ENCODE measurements at places on chromosomes 16 and 17. TPM values are rescaled to one million over a fixed set of nuclear protein-coding genes. Genes with fewer than 3 reads are reported as not detected.

EXOC7 gene
- 97.6 TPM for polyA plus RNA-seq

UBALD1 gene
- polyA plus RNA-seq: 6.1 TPM

ZSCAN10 gene
- polyA plus RNA-seq: not detected

- DNase-seq: no peak
These were observed 135.5 kb upstream of the CDC42EP4 start for GRCh38 chr17:73447319-73447718.

DNA sequence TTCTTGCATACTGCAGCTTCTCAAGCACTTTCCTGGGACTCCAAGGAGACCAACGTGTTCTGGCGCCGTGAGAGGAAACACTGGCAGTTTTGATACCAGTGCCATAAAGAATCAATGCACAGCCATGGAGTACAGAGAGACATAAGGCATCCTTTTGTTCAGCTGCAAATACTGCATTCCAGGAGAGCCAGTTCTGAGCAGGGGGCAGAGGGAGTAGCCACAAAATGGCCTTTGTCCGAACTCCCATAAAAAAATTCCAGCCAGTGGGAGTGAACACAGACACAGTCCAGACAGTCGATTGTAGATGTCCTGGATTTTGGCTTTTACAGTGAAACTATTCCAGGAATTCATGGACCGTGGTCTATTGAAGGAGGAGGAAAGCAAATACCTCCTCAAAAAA lies 36.2 kb upstream of the TEKT3 start:
- peak; percentile 13 for DNase-seq

DNA sequence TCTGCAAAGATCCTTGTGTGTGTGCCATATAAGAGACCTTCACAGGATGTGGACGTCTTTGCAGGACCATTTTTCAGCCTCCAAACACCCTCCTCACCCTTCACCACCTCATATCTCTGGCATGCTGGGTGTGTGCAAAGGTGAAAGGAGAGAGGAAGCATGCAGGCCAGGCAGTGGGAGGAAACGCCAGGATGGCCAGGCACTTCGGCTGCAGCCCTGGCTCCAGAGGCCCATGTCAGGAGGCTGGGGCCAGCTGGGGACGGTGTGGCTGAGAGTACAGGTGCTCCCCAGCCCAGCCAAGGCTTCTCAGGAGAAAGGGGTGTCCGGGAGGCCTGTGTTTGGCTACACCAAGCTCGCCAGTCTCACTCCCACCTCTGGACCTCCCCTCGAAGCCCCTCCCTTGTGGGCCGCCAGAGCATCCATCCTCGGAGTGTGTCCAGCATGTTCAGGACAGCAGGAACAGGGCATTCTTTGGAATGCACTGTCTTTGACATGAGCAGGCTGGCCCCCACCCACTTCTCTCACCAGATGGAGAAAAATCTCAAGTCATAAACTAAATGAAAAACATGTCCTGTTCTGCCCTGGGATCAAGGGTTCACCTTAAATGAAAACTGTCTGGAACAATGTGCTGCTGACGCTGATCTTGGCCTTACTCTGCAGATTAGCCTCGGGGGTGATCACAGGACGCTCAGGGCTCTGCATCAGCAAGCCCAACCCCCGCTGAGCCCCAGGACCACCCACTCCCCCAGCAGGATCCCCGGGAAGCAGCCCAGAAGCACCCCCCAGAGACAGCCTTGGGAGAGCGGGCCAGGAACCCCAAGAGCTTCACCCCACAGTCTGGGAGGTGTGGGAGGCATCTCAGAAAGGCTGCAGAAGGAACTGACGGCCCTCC lies 15.9 kb downstream of the PEMT start:
- DNase-seq: no peak

DNA sequence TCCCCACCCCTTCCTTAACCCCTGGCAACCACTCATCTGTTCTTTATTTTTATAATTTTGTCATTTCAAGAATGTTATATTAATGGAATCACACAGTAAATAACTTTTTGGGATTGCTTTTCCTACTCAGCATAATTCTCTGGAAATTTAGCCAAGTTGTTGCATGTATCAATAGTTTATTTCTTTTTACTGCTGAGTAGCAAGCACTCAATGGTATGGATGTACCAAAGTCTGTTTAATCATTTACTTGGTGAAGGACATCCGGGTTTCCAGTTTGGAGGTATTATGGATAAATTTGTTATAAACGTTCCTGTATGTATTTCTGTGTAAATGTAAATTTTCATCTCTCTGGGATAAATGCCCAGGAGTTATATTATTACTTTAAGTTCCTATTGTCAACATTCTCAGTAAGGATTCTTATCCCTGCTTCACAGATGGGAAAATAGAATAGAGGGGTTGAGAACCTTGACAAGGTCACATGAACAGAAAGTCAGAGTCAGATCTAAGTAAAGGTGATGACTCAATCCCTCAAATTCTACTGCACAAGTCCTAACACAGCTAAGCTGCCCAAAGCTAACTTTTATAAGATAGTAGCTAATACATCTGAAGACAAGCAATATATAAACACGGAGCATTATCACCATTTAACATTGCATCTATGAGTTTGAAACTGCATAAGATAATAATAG lies 62.4 kb upstream of the MTMR4 start:
- DNase-seq: no peak

GRCh38 chr16:35192993-35193392 lies 1733.6 kb downstream of the TP53TG3F start:
- DNase-seq: no peak

DNA sequence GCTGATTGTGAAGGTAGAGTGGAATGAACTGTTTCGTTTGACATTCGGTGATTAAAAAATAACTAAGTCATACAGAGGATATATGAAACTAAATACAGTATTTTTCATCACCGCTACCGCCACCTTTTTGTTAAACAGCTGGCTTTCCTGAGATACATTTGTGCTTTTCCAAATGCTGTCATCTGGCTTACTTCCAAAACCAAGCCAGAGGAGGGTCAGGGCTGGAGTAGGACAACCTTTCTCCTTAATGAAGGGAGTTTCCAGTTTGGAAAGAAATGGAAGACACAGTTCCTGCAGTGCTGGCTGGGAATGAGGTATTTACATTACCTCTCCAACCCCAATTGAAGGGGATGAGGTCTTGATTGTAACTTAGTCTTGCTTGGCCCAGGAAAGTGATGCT lies 3.2 kb downstream of the TNRC6C start:
- DNase-seq: no peak

DNA sequence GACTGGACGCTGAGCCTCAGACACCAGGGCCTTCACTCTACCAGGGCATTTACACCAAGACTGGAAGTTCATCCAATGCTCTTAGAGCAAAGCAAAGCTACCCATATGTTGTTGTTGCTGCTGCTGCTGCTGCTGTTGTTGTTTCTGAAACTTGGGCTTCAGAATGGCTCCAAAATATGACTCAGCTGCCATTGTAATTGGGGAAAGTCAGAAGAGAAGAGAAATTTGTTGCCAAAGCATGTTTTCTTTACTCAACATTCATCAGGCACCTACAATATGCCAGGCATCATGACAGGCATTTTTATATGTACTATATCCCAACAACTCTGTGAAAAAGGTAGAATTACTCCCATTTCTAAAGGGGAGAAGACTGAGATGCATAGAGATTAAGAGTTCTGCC lies 11.9 kb downstream of the KRT32 start:
- no peak for DNase-seq

DNA sequence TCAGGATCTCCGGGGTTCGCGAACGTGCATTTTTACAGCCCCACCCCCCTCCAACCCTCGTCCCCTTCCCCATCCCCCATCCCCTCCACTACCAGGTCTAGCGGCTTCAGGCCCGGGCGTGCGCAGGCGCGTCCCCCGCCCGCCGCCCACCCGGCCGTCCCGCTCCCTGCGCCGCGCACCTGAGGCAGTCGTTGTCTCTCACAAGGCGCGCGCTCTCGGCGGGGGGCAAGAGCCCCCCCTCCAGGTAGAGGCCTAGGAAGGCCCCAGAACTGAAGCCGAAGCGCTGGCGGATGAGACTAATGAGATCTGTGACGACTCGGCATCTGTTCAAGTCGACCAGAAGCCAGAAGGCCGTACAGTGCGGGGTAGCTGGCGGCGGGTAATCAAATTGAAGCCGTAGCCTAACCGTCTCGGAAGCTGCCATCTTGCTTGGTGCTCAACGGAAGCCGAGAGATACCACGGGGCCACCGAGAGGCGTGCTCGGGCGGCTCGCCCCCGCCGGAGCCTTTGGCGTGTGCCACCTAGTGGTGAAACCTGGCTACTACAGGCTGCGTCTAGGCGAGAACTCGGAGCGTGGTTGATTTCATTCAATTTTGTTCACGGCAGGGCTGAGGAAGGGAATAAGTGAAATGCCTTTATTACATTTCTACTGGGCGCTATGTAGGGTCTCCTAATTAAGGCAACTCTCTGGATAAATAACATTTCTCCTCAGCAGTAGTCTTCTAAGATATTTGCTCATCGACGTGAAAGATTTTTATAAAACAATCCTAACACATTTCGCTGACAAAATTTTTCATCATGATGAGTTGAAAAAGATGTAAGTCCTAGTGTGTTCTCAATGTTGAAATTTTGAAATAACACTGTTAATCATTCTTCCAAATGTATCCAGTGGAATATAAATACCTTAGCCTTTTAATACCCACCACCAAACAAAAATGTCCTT lies at the start of gene COIL:
Gene COIL (minus strand): TSS at position 455 of the 943 bp plus-strand sequence. CDS start 31 bp downstream, at position 424.
- peak; percentile 64 for DNase-seq

DNA sequence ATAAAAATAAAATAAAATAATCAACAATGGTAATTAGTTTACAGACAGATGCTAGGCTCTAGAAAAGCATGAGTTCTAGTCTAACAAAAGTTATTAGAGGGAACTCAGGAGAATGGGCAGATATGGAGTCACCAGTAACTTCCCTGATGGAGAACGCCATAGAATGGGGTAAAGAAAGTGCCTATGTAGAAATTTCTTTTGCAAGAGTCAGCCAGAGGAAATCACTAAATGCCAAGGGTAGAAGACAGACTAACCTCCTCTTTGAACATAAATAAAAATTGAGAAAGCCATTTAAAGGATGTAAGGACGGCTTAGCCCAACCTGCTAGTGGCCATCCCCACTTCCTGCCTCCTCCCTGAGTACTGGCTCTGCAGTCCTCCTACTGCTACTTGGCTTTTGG lies 141.6 kb downstream of the VPS53 start:
- no peak for DNase-seq

GRCh38 chr17:79341222-79341780 lies 266.7 kb downstream of the ENGASE start:
- DNase-seq: no peak

- no peak for DNase-seq
These were observed 6.2 kb downstream of the TMEM238L start for GRCh38 chr17:10797476-10798328.

DNA sequence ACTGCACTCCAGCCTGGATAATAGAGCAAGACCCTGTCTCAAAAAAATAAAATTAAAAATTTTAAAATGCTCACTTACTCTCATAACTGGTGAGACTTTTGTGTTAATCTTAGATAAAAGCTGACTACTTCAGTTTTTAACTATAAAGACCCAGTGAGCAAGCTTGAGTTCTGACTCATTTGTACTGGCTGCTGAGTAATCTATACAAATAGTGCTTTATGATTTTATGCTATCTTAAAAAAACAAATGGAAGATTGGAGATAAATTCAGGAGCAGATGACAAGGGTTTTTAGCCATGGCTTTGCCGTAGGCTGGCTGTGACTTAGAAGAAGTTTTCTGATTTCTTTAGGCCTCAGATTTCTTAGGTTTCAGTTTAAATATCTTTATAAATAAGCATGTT lies 30.5 kb downstream of the SNTB2 start:
- peak; percentile 37 for DNase-seq

DNA sequence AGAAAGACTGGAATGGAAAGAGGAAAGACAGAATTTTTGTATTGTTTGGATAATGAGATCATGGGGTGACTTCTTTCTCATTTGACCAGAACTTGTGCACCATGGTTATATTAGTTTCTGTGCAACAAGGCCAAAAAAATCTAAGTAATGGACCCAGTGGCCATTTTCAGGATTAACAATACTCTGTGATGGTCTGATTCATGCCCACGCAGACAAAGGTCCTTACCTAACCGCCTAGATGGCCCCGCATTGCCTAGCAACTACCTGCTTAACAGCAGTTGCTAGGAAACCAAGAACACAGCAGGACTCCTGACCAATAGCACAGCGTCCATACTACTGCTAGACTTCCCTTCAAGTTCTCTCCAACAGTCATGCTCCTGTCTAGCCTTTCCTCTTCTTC lies 22.4 kb downstream of the MIS12 start:
- no peak for DNase-seq

- no peak for DNase-seq
These were observed 38.2 kb upstream of the PIRT start for GRCh38 chr17:10875984-10876555.

- DNase-seq: no peak
These were observed 19.8 kb upstream of the G6PC1 start for GRCh38 chr17:42880776-42881310.

Measured in AG04450 (cell line).